ENCODE measurements at places on chromosomes 6 and 20.

DNA sequence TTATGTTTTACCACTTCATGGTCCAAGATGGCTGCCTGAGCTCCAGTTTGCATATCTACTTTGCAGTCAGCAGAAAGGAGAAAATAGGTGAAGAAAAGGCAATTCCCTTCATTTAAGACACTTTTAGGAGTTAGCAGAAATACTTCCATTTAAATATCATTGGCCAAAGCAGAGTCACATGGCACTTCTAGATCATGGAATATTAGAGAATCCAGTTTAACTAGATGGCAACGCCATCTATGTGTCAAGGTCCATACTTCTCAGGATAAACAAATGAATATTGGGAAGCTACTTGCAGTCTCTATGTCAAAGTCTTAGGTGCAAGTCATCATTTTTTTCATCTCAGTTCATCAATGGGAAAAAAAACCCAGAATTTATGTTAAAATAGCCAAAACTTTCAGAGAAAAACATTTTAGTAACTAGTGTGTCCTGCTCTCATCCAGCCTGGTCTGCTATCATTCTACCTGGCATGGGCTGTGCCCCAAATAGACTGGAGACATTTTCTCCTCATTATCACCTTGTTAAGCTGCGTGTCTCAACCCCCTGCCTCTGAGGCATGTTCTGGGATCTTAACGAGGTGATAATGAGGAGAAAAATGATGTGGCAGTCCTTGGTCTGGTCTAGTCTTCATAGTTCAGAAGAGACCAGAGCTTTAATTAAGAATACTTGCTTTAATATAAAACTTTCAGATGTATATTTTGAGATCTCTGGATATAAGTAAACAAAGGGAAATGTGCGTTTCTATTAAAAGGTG, 227.3 kb downstream of the TBX18 start:
- no peak for DNase-seq

GRCh38 chr6:42251911-42252637, 34.4 kb upstream of the MRPS10 start:
- no peak for DNase-seq

DNA sequence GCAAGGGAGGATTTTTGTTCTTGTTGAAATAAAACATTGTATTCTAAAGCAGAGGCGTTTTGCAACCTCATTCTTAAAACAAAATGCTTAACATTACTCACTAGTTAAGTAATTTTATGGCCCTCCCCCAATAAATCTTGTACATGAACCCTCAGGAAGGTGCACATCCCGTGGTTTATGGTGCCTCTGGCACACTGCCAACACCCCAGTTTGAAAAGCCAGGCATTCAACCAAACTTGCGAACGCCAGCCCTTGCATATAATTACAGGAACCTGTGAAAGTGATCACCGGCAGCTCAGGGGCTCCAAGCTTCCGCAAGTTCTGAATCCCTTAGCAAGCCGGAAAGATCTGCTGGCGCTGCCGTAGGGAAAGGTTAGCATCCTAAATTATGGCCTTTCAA, 1109.0 kb upstream of the FLRT3 start:
- DNase-seq = no peak

GRCh38 chr6:20870493-20870892, 336.2 kb downstream of the CDKAL1 start:
- no peak for DNase-seq

- no peak for DNase-seq
Observed at GRCh38 chr6:167968091-167968490, 29.4 kb upstream of the KIF25 start.

GRCh38 chr6:79780881-79781280, 149.8 kb downstream of the SH3BGRL2 start:
- DNase-seq = no peak

DNA sequence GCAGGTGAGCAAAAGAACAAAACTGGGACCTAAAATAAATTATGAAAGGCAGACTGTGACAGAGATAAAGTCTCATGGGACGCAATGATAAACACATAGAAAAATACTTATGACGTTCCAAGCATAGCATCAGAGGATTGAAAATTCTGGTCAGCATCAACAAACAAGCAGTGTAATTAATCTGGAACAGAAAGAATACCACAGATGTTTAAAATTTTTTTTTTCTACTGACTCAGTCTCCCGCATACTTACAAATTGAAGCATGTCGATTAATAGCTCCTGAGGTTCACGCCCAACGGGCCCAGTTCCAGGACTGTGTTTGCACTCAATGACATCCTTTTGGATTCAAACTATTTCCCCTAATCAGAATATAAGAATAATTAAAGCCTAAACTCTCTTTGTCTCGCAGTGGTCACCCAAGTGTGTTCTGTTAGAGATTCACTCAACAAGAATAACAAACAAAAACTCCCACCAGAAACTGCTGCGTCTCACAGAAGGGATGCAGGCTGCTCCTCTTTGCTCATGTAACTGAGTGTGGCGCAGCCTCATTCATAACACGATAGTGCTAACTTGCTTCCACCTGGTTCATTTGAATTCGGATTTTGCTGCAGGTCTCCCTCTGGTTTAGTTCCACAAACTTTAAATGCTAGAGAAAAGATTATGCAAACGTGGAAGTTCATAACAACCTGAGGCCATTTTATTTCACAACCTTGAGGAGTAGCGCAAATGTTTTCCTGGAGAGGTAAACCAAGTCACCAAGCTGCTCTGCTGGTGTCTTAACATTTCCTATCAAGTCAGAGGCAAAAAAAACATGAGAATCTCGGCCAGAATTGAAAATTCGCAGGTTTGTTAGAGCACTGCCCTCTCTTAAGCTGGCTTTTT, 69.0 kb upstream of the CITED2 start:
- DNase-seq = no peak

- DNase-seq = no peak
Observed at GRCh38 chr6:22808466-22808865, 239.1 kb downstream of the HDGFL1 start.

DNA sequence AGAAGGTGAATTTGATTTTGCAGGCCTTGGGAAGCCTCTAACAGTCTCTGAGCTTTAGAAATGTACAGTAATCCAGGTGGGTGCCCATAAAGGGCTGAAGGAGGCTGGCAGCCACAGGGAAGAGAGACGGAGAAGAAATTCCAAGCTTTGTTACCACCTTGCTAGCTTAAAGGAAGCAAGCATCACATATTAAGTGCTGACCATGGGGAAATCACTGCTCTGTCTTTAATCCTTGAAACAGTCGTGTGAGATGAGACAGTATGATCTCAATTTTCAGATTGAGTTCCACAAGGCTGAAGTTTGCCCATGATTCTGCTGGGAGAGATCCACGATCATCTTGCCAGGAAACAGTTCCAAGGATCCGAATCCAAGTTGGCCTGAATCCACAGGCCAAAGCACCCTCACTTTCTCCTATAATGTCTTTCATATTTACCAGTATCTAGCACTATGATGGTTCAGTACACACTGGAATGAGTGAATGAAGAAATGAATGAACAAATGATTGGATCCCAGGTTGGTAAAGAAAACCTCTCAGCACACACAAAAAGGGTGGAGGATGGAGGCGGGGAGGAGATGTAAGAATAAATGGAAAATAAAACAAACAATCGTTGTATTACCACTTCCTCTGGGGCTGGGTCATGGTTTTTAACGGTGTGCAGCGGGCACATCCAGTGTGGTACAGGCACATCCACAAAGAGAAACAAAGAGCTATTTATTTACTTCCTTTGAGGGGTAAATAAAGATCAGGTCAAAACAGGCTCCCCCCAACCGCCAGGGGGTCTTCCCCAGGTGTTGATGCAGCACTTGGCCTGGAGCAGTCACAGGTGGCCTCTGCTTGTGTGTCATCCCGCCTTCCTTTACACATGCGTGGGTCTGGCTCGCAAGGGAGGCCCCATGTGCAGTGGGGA, 28.2 kb upstream of the TAF8 start:
- peak; percentile 68 for DNase-seq

DNA sequence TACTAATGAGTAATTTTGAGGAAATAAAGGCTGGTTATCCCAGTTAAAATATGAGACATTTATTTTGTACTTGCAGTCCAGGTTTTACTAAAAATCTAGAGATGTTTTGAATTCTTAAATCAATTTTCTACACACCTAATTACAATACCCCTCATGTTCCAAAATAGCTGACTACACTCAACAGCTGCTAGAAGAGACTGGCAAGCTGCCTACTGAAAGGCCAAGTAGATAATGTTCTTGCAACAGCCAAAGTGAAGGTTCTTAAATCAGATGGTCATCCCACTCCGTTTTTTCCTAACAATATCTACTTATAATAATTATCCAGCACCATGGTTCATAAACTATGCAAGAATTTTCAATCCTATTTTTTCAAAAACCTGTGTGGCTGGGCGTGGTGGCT, 69.0 kb downstream of the DTNBP1 start:
- DNase-seq = no peak

DNA sequence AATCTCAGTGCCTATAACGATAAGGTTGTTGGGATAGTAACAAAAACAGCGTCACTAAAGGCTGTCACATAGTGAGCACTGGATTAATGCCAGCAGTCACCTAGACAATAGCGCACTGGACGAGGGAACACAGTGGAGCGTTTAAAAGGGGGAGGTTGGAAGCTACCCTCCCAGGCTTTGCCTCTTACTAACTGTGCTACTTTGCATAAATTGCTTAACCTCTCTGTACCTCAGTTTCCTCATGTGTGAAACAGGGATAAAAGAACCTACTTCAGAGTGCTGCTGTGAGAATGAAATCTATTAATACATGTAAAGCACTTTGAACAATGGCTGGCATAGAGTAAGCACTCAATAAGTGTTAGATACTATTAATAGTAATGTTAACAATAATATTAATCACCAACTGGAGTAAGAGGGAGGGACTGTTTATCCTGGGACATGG, 10.5 kb downstream of the BCL2L1 start:
- DNase-seq = no peak

- DNase-seq = no peak
Observed at GRCh38 chr6:10451828-10452509, 37.1 kb upstream of the TFAP2A start.

GRCh38 chr6:156912431-156912830, 135.3 kb downstream of the ARID1B start:
- no peak for DNase-seq

GRCh38 chr6:6712449-6713403, 124.2 kb downstream of the LY86 start:
- DNase-seq = no peak

DNA sequence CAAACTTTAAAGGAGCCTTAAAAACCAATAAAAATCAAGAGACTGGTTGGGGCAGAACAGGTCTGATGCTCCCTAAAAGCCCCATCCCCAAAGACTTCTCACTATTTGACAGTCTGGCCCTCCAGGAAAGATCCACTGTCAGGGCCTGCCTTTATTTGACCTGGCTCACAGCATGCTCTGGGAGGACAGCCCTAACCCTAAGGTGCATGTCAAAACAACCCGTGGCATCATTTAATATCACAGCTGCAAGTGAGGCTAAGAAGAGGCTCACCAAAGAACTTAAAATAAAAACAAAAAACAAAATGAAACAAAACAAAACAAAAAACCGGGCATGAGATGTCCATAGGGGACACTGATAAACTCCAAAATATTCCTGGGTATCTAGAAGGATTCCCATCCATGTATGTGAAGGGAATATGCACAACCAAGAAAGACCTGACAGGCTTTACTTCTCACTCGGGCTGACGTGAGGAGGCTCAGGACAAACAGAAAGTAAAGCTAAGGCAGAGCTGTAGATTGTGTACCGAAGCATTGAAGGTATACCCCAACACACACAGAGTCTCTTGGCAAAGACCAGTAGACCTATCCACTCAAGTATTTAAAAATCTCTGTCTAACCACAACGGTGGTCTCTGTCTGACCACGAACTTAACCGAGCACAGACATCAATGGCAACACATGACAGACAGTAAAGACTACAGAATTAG, 57.3 kb downstream of the AHI1 start:
- no peak for DNase-seq

- no peak for DNase-seq
Observed at GRCh38 chr6:30267423-30267822, 54.2 kb upstream of the TRIM26 start.

DNA sequence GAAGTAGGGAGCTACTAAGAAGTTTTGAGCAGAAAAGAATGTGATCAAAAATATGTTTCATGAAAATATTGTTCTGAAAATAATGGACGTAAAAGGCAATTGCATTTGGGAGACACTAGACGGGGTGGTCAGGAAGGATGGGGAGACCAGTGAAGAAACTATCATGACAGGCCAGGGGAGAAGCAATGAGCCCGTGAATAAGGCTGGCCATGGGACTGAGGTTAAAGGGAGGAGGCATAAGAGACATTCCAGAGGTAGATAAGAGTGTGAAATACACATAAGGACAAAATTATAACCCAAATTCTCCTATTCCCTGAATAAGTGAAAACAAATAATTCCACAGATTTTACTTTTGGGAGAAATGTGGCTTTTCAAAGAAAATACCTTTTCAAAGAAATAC, 51.7 kb downstream of the MARCKS start:
- no peak for DNase-seq

- no peak for DNase-seq
Observed at GRCh38 chr6:125888989-125889656, 67.4 kb upstream of the HINT3 start.

DNA sequence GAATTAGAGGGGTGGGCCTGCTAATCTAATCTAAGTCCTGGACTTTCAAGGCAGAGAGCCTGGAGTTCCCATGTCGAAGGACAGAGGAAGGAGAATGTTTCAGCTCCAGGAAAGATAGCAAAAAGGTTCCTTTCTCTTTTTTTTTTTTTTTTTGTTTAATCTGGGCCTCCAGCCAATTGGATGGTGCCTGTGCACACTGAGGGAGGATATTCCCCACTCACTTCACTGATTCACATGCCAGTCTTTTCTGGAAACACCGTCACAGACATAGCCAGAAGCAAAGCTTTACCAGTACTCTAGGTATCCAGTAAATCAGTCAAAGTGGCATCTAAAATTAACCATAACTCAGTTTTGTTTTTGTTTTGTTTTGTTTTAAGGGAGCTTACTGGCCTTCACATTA, 721.1 kb downstream of the TENT5A start:
- no peak for DNase-seq

GRCh38 chr20:19070681-19071445, 141.6 kb upstream of the SLC24A3 start:
- no peak for DNase-seq

DNA sequence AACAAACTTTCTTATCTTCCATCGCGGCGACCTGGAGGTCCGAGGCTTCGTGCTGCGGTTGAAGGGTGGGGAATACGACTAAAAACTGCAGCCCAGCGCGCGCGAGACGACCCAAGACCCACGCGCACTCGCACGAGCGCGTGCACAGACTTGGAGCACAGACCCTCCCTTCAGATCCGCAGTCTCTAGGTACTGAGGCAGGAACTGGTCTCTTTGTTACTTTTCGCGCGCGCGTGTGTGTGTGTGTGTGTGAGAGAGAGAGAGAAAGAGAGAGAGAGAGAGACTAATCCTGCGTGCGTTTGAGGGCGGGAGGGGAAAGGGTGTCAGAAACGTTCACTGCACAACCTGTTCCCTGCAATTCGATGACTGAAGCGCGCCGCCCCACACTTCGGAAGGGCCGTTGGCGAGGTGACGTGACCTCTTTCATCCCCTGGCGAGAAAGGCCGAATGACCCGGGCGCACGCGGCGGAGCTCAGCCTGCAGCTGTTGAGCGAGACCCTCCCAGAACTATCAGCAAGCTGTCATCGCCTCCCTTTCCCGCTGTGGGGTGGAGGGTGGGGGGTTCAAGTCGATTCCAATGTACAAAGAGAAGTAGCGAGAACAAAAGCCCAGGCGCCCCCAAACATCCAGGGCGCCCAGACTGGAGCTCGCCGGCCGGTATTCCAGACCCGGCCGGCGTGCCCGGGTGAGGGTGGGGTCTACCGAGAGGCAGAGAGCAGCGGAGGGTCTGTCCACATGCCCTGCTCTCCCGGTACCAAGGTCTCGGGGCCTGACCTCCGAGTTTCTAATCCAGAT, 1.5 kb upstream of the TUBB2B start:
- peak; percentile 39 for DNase-seq
